Large intestine (tissue), 12 donors: ENCODE measurements at places on chromosomes 13 and 19. TPM values are rescaled to one million over a fixed set of nuclear protein-coding genes. Genes with fewer than 3 reads are reported as not detected.

DLL3 gene
- 0.90 TPM for polyA plus RNA-seq

VAV1 gene
- polyA plus RNA-seq = 3.2 TPM

LRRC8E gene
- 0.31 TPM for polyA plus RNA-seq

RXFP2 gene
- polyA plus RNA-seq = not detected

LATS2 gene
- polyA plus RNA-seq = 7.4 TPM

ZNF616 gene
- polyA plus RNA-seq = 9.6 TPM

SMG9 gene
- 36.2 TPM for polyA plus RNA-seq
